Stimulated activated CD4-positive, alpha-beta T cell treated with anti-CD3 and anti-CD28 coated beads, Interleukin-1b, Interleukin-23, amount 100 ng/mL, for 1 hour (primary cell): ENCODE measurements at places on chromosomes 7 and 10.

GRCh38 chr10:131695496-131696165 lies 205.2 kb upstream of the PPP2R2D start:
- no peak for DNase-seq

DNA sequence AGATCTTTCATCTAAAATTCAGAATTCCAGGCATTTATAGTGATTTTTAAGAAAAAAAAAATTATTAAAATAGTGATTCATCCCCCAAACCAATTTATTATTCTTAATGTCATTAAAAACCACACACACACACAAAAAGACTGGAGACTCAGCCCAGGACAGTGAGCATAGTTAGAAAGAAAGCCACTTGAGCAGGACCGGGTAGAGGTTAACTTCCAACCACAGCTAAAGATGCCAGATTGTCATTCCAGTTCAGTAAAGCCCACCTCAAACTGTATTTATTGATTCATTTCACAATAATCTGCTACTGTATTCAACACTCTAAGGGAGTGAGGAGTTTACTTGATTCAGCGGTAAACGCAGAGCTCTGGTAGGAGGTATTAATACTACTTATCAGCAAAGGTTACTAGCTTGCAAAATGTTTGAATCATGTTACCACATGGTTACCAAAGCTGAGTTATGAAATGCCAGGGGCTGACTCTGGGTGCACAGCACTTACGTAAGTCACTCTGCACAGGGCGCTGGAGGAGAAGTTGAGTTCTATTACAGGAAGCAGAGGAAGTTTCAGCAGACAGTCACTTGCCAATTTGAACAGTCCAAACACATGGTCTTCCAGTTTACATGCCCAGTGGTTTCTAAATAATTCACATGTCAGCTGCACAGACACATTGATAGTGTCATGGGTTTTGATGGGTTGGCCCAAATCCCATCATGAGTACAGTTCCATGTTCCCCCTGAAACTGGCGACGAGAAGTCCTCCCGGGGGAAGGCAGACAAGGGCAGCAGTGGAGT lies 64.6 kb downstream of the KLF6 start:
- no peak for DNase-seq

DNA sequence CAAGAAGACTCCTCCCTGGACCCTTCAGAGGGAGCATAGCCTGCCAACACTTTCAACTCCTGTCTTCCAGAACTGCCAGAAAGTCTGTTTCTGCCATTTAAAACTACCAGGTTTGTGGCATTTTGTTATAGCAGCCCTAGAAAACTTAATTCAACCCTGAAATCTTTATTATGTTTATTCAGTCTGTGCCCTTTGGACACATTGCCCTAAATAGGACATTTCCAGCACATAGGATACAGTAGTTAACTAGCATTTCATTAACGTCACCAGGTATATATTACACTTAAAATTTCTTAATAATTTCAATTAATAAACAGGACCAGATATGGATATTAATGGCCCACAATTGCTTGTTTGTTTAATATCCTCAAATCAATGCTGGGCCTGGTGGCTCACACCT lies 54.3 kb downstream of the KCNH2 start:
- DNase-seq: no peak

- no peak for DNase-seq
These were observed 537.9 kb upstream of the MGMT start for GRCh38 chr10:128929131-128929530.

GRCh38 chr7:132516042-132516840 lies 60.0 kb downstream of the PLXNA4 start:
- DNase-seq: no peak

- DNase-seq: no peak
These were observed 16.4 kb downstream of the MTERF1 start for GRCh38 chr7:91864070-91864469.

- no peak for DNase-seq
These were observed 3.0 kb upstream of the NANOS1 start for GRCh38 chr10:119026301-119027110.

- DNase-seq: no peak
These were observed 102.2 kb upstream of the ANKRD1 start for GRCh38 chr10:91022924-91023699.

DNA sequence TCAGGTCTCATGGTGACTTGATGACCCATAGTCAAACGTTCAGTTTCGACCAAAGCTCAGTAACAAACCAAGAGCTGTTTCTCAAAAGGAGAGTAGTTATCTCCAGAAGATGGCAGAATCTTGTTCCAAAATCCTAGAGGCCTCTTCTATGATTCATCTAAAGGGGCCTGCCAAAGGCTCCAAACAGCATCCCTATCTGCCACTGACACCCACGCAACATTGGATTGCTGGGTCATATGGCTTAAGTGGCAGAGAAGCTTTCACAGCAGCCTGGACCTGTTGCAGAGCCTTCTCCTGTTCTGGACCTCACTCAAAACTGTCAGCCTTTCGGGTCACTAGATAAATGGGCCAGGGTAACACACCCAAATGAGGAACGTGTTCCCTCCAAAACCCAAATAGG lies 54.0 kb upstream of the LRRC18 start:
- DNase-seq: no peak

DNA sequence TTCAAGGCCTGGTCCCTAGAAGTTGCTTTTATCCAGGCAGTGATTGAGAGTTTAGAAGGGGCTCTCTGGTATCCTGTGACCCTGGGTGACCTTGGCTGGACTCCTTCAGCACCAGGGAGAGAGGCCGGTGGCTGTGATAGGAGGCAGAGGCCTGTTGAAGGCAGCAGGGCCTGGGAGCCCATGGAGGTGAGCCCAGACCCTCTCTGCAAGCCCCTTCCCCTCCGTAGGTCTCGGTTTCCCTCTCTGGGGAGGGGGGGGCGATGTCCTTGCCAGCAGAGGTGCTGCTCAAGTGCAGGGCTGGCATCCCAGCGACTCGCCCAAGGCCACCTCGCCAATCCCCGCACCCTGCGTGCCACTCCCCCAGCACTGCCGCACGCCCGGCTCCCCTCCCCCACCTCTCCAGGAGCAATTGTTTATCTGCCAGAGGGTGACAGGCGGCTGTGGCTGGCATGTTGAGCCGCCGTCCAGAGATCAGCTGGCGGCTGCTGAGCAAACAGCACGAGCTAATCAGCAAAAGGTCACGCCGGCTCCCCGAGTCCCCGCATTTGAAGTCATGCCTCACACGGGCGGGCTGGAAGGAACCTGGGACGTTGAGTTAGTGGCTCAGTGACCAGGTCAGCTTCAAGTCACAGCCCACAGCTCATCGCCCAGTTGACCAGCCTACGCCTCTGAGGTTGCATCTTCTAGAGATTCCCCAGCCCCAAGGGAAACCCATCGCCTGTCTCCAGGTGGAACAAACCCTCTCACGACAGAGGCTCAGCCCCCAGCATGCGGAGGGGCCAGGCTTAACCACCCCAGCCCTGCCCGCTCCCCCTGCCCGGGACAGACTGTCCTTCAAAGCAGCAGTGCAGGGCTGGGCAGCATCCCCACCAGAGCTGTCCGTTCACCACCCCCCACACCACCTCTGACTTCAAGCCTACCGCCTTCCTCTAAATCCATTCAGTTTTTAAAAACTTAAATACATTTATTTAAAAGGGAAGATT lies 43.7 kb downstream of the ELFN1 start:
- DNase-seq: no peak

DNA sequence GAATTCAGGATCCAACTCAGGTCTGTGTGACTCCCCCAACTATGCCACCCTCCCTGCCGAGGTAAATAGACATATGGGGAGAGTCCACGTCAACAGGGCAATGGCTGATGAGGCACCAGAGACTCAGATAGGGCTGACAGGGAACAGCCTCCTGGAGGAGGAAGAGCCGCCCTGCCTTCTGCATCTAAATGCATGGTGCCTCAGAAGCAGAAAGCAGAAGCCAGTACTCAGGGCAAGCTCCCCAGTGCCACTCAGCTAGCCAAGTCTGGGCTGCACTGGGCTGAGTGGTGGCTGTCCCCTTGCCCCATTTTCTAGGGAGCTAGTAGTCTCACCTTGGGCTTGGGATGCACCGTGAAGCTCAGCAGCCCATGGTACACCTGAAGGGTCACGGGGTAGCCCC lies 11.0 kb downstream of the RRP12 start:
- DNase-seq: no peak

DNA sequence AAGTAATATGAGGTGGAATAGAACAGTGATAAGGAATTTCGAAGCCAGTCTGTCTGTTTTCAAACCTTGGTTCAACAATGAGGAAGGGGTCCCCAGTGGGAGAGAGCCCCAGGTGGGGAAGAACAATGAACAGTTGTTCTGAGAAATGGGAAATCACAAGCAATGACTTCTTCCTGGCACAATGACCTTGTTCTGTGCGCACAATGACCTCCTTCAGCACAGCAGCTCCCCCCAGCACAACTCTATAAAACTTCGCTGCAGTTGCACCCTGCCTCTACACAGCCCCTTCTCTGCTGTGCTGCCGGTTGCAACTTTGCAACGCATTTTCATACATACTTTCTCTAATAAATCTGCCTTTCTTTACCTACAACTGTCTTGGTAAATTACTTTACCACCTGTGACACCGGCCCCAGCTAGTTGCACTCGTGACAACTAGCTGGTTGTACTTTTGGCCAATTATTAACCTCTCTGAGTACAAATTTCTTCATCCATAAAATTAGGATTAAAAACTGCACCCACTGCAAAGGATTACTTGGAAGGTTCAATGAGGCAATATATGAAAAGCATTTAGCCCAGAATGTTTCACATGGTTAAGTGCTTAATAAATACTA lies 40.5 kb downstream of the ASB4 start:
- no peak for DNase-seq

DNA sequence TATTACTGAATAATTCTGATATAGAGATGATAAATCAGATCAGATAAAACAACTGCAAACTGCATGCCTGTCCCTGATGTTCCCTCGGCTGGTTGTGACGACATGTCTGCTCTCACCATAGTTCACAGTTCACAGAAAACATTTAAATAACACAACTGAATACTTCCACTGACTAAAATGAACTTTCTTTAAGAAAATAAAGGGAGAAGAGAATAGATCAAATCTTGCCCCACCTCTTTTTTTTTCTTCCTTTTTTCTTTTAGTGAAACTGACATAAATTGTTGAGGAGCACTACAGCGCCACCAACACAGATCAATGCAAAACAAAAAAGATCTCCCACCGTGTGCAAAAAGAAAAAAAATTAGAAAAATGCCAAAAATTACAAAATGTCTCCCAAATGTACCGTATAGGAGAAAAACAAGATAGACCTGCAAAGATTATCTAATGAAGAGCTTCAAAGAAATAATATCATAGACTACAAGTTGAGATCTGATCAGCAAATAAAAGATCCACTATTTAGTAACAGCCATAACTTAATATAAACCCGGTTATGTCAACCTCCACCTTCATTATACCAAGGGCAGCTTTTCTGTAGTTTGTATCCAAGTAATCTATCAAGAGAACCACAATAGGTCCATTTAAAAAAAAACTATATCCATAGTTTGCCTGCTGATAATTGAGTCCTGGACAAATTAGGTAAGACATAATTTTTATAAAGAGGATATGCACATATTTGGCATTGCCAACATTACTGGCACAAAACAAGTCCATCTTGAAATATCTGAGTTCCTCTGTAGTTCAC lies 30.7 kb upstream of the EPC1 start:
- DNase-seq: no peak

DNA sequence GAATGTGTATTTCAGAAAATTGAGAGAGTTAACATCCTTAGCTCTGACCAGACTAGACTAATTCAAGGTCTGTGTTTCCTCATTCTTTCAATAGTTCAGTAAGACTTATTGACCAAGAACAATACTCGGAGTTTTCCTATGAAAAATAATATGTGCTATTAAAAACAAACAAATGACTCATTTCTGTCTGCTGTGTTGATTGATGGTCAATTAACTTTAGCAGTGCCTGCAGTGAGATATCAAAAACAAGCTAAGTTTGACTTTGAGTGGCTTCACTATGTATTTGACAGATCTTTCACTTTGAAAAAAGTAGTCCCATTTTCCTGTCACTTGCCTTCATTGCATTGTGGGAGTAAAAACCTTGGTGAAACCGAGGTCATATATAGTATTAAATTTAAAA lies 91.0 kb downstream of the GNAT3 start:
- DNase-seq: no peak

DNA sequence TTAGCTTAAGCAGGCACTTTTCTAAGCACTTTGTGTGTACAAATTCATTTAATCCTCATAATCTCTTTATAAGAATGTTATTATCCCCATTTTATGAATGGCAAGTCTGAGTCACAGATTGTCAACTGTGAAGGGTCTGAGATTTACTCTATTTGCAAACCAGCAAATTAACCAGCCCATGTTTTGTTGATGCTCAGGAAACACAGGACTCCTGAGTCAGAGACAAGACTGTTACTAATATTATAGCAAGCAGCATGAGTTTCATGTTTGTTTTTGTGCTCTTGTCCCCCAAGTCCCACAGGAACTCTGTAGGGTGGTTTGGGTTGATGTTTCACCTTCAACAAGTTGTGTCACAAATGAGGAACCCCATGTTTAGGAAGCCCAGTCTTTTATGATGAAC lies 182.0 kb upstream of the PPP1R3A start:
- DNase-seq: no peak

DNA sequence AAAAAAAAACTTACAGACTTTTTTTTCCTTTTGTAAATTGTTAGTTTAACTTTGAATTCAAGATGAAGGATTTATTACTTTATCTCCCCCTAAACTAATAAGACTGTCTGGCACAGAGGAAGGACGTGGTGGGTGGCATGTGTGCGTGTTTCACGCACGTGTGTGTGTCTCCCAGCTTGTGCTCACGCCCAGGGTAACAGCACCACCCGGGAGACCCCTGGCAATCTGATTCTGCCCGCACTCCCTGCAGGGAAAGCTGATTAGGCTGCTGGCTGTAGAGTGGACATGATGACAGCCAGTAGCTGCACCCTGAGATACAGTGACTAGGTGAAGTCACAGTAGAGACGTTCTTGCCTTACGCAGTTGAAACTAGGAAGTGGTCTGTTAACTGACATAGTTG lies 25.3 kb downstream of the WIPI2 start:
- DNase-seq: no peak

- no peak for DNase-seq
These were observed 50.6 kb downstream of the MGMT start for GRCh38 chr10:129517680-129518057.

DNA sequence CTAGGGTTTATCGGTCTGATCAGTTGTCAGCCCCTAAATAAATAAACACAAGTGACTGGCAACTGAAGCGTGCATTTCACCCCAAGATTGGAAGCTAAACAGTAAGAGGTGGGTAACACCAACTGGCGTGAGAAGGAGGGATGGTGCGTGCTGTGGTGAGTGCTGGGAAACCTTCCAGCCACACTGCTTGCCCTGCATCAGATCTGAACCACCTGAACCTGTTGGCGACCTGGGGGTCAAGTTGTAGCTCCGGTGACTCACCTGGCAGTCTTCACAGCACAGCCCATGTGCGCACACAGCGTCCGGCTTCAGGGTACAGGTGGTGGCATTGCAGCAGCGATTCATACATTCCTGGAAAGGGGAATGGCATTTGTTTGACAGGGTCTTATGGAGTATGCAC lies 170.1 kb downstream of the FANK1 start:
- no peak for DNase-seq

DNA sequence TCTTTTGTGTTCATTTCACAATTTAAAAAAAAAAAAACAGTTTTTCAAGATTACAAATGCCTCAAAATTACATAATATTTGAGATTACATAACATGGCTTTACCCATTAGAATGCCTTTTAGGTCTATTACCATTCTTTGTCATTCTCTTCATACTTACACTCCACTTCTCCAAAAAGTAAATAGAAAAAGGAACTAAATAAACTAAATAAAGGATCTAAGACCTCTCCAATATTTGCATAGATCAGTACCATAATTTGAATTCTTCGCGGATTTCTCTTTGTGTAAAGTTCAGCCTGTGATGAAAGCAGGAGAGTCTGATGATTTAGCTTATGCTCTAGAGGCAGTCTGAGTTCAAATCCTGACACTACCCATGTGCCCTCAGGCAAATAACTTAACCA lies 56.4 kb upstream of the C1GALT1 start:
- DNase-seq: no peak

- DNase-seq: no peak
These were observed 34.9 kb downstream of the INSYN2A start for GRCh38 chr10:127161482-127161881.
